ENCODE measurements at places on chromosomes 6 and 20.

GRCh38 chr20:25544734-25545133 lies 40.6 kb downstream of the NINL start:
- DNase-seq = no peak

- DNase-seq = no peak
Measured at GRCh38 chr6:163635731-163636364, 221.3 kb downstream of the QKI start.

GRCh38 chr6:161379834-161380582 lies 106.1 kb upstream of the AGPAT4 start:
- DNase-seq = no peak

DNA sequence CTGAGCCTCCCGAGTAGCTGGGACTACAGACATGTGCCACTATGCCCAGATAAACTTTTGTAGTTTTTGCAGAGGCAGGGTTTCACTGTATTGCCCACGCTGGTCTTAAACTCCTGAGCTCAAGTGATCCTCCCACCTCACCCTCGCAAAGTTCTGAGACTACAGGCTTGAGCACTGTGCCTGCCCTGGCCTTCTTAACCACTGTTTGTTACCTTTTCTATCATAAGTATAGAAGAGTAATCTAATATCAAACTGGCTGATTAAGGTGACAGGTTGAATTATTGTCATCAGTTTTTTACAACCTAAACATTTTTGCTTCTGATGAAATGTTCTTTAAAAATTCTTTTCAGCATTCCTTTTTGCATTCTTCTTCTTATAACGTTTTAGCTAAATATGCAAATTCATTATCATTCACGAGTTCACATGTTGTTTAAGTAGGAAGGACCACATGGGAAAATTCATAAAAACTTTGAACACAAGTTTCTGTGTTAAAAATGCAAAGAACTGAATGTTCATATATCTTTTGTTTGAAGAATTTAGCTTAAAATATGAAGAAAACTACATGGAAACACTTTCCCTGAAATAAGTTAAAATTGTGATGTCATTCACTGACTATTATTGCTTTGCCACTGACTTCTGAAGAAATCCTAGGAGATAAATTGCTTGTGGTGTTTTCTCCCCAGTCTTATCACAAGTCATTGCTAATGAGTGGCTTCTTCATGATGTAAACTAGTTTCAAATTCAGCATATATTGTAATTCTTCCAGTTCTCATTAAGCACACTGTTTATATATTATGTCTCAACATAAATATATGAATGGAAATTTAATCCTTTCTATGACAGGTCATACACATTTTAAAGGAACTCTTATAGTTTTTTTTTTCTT lies 106.7 kb downstream of the ADGRB3 start:
- DNase-seq = no peak

DNA sequence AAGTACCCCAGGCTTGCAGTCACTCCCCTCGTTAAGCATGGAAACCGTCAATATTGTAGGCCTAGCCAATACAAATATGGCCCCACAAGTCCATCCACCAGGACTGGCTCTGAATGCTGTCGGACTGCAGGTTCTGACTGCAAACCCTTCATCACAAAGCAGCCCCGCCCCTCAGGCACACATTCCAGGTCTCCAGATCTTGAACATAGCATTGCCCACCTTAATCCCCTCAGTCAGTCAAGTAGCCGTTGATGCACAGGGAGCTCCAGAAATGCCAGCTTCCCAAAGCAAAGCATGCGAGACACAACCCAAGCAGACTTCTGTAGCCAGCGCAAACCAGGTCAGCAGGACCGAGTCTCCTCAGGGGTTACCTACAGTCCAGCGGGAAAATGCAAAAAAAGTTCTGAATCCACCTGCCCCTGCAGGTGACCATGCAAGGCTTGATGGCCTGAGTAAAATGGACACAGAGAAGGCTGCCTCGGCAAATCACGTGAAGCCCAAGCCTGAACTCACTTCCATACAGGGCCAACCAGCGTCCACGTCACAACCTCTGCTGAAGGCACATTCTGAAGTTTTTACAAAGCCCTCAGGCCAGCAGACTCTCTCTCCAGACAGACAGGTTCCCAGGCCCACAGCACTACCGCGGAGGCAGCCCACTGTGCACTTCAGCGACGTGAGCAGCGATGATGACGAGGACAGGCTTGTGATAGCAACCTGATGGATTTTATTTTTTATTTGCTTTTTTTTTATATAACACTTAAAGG lies 126.2 kb upstream of the EDN1 start:
- DNase-seq = no peak

- no peak for DNase-seq
Measured at GRCh38 chr6:1482381-1483166, 93.2 kb downstream of the FOXF2 start.

DNA sequence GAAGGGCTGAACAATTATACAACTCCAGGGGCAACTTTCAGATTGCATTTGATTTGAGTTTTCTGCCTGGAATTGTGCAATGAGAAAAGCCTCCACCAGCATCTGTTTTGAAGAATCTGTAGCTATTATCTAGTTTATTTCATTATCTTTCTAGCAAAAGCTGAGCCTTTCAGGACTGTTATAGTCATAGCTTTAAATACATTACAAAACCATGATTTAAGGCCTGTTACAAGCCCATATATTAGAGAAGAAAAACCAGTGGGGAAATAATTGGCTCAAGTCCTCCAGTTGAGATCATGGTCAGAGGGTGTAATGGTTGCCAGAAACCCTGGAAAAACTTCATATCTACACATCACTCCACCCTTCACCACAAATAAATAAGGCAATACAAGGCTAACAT lies 676.2 kb downstream of the HDGFL1 start:
- DNase-seq = no peak

GRCh38 chr20:63102721-63103375 lies 96.1 kb upstream of the BHLHE23 start:
- DNase-seq = peak; percentile 66

- DNase-seq = peak; percentile 33
Measured at GRCh38 chr6:35919085-35919826, 1.6 kb downstream of the SRPK1 start.

GRCh38 chr6:7787137-7787608 lies 61.3 kb downstream of the BMP6 start:
- DNase-seq = no peak

DNA sequence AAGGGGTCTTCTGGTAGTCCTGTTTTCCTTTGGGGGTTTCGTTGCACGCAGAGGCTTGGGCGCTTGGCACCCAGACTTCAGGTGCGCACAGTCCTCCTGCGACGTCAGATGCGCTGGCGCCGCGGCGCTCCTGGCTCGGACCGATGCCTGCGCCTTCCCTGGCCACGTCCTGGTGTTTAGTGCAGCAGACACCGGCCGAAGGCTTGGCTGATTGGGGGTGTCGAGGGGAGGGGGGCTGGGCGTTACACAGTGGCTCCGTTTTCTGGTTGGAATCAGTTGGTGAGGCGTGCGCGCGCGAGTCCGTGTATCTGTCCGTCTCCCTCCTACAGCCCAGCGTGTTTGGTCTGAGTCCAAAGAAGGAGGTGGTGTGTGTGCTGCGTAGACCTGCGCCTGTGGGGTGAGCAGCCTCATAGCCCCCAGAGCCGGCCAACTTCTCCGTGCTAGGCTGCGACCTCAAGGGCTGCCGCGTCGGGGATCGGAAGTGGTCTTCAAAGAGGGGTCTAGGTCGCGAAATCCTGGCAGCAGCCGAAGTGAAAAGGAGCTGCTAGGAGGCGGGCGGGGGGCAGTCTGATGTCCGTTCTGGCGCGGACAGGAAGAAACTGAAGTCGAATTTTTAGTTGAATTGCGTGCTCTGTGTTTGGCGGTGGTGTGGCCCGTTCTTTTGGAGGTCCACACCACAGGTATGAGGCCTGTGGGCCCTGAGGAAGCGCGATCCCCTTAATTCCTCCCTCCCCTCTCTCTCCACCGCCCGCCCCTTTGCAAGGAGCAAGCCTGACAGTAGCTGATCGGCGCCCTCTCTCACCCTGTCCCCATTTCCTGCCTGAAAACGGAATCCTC lies 1.5 kb downstream of the SYNDIG1 start:
- DNase-seq = peak; percentile 47

DNA sequence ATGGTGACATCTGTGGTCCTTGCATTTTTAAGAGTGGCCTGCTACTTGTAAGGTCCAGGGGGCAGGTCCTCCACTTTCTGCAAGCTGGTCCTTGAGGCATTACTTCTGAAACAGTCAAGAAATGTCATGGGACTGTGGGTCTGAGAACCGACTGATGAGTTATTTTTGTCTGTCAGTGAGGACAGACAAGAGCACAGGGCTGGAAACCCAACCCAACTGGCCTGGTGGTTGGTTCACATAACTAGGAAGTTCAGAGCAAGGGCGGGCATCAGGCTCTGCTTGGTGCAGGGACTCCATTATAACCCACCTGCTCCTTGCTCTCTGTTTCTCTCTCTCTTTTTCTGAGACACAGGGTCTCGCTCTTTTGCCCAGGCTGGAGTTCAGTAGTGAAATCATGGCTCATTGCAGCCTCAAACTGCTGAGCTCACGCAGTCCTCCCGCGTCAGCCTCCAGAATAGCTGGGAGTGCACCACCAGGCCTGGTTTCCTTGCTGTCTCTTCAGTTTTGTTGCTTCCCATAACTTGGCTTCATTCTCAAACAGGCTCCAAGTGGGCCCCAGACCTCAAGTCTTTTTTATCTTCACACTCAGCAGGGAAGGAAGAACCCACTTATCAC lies 9.2 kb downstream of the CST3 start:
- no peak for DNase-seq

- no peak for DNase-seq
Measured at GRCh38 chr6:64489763-64490162, 854.2 kb downstream of the PHF3 start.

DNA sequence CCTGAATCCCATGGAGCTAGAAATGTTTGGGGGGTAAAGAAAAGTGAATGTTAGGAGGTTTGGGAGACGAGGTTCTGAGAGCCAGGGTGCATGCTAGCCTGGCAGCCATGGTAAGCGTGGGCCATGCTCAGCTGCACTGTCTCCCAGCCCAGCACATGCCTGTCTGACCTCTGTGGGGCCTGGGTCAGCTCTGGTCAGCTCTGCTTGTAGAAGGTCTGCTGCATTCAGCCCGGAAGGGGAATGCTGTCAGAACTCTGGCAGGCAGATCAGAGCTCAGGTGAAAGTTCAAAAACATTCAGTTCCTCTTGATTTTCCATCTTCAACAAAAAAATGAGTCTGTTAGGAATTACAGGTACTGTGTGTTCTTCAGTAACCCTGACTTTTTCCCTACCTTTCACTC lies 5.8 kb upstream of the GNRH2 start:
- no peak for DNase-seq

DNA sequence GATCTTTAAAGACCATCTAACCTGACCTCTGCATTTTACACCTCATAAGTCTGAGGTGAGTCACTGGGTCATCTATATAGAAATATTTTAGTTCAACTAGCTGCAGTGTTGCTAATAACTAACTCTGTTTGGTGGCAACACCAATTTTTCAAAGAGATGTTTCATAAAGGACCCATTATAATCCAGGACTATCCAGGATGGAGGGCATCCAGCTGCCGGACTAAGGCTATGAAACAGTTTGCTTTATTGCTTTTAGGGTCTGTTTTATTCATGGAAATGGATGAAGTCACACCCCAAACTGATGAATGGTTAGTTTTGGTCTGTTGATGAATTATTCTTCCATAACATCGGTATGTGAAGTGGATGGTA lies 204.2 kb upstream of the GMDS start:
- no peak for DNase-seq

DNA sequence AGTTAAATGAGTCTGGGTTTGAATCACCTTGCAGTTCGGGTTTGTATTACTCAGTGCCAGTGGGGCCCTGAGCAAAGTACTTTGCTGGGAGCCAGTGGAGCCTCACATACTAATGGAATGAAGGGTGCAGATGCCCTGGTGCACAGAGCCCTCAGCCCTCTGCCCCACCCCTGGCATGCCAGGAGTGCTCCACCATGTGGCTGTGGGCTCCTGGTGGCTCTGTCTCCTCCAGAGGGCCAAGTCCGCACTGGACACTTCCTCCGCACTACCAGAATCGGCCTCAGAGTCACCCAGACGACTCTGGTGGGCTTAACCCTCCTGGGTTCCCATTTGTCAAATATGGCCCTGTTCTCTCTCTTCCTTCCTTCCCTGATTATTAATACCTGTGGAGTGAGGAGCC lies 94.0 kb downstream of the STK35 start:
- DNase-seq = no peak

DNA sequence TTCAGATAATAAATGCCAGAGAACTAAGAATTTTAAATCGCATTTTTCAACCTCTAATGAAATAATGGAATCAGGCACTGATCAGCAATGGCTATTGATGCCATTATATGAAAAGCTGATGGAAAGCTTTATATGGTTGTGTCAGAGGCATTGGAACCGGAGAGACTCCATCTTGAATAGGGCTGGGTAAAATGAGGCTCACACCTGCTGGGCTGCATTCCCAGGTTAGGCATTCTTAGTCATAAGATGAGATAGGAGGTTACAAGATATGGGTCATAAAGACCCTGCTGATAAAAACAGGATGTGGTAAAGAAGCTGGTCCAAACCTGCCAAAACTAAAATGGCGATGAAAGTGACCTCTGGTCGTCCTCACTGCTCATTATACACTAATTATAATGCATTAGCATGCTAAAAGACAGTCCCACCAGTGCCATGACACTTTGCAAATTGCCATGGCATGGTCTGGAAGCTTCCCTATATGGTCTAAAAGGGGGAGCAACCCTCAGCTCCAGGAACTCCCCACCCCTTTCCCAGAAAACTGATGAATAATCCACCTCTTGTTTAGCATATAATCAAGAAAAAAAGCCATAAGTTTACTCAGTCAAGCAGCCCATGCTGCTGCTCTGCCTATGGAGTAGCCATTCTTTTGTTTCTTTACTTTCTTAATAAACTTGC lies 40.2 kb upstream of the CD83 start:
- DNase-seq = no peak

DNA sequence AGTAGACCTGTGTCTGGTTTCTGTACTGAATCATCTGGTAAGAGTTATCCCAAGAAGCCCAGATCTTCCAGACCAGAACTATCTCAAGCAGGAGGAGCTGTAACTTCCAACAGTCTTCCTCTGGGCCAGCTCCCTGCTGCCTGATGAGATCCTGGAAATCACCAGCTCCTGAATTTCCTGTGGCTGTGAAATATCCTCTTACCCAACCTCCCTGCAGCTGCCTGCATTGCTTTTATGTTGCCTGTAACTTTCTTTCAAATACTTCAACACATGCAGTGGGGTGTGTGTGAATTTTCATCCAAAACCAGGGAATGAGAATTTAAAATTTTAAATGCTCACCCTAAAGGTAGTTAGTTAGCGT lies 160.5 kb upstream of the LAMP5 start:
- DNase-seq = no peak

All from iPS-NIHi11 (cell line).